ENCODE measurements at places on chromosomes 3 and 15.
A peak's percentile ranks its signal among the peaks of the same experiment; 100 is the strongest.

DNA sequence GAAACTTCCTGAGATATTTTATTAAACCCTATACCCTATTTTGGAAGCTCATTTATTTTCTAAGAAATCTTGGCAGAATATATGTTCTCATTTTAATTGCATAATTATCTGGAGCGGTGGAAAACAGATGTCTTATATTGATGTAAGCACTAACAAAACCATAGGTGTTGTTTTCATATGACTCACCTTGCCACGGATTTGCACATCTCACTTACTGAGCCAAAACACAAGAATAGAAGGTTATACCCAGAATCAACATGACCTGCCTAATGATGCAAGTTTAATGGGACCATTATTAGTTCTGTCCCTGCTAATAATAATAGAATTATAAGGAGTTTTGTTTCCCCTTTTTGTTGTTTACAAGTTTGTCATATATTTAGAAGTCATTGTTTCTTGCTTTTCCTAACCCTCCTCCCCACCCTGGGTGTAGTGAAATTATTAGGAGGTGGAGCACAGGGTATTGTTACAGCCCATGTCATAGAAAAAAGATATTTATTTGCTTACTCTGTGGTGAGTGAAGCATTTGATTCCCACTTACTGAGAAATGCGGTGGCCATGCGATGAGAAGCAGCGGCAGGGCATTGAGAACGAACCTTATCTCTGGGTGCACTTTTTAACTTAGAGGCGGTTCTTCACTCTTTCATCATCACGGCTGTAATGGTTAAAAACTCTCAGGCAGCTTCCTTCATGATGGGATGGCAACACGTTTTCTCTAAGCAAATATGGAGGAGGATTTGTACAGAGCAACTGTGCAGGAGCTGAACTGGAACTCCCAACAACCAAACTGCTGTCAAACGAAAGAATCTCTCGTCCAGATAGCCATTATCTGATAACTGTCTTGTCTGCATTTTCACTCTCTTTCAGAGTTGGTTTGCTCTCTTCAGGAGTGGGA is 521 bp downstream of the IL5RA start:
- peak; percentile 59 for DNase-seq

DNA sequence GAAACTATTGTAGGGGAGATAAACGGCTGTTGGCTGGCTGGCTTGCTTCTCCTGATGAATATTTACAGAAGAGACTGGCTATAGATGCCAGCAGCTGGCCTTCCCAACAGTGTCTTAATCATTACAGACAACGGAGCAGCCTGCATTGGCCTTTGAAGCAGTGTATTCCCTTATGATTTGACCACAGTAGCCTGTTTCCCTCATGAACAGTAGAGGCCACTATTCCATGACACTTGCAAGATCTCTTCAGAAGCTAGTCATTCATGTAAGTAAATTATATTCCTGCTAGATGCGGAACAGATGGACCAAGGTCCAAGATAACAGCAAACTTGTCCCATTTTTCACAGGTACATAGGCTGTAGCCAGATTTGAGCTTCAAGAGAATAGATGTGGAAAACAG is 47.3 kb downstream of the TMCO5A start:
- DNase-seq, result no peak

DNA sequence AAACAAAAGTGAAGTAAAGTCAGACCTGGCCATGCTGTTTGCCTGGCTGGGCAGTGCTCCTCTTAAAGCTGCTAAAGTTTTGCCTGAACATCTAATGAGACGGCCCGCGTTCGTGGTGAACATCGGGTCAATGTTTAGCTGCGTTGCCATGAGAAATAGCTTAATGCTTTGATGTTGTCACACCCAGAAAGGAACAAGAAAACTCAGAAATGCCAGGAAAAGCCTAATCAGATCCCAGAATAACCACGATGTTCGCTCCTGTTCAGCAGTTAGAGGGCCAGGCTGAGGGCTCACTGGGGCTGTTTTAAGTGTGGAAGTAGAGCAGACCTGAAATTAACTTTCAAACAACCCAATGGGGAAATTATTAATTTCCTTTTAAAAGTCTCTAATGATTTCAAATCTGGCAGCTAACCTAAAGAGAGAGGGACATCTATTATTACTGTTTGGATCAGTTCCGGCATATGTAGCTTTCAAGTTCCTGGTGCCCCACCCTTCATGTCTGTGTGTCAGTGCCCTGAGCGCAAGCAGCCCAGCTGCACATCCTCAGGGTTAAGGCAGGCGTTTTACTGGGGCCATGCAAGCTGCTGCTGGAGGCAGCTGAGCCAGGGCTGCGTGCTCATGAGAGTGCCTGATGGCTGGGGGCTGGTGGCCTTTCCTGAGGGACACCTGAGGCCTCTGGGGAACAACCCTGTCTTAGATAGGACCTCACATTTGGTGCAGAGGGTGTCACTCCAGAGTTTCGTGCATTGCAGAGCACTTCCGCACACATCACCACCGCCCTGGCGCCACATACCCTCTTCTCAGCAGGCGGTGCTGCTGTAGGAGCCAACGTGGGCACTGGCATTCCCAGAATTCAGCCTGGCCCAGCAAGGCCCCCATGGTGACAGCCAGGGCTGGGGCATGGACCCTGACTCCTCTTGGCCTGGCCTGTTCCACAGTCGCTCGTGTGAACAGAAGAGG is 76.6 kb downstream of the LRRK1 start:
- DNase-seq, result no peak

DNA sequence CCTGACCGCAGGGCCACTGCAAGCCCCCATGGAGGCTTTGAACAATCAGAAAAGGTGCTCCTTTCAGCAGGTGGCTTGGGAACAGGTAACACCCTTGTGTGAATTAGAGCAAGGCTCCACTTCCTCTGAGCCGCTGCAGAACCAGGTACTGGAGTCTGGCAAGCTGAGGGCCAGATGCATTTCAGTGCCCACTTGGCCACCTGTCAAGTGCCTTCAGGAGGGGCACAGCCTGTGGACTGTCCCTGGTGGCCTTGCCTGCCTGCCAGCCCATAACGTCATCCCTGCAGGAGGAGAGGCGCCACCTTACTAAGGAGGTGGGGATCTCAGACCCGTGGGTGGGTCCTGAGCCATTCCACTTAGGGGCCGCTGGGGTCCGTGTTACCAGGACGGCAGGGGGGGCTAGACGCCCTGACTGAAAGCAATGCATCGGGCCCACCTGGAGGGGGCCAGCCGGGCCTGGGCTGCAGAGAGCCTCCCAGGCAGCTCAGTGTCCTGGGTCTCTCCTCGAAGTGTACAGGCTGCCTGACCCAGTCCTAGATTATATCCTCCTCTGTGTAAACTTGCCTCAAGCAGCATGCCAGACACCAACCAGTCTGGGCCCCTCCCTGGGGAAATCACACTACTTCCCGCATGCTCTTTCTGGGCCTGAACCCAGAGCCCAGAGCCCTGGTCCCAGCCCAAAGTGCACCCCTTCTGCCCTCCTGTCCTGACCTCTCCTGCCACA is 16.1 kb downstream of the SPTBN5 start:
- DNase-seq, result no peak

DNA sequence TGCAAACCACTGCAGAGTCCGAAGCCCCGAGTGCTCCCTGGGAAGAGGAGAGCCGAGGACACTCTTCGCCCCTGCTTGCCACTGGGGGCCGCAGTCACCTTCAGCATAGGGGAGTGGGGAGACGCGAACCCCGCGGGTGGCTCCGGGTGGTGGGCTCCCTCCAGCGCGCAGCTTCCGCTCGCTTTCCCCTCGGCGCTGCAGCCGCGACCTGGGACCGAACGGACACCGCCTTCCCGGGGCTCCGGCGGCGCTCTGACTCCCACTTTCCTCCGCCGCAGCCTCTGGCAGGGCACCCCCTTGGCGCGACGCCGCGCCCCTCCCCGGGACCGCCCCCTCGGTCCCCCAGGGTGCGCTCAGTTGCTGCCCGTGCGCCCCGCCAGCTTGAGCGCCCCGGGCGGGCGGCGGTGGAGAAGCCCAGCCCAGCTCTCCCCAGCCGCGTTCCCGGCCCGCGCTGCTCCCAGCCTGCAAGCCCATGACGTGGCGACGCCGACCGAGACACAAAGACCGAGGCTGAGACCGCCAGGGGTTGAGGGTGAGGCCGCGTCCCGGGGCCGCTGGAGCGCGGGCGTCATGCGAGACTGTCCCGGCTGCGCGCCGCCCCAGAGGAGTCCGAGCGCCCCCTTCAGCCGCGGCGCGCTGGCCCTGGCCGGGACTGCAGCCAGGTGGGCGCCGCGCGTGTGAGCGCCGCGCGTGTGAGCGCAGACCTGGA is at the start of gene MINAR1:
Gene MINAR1 (plus strand): TSS at position 701 of the 709 bp plus-strand sequence. CDS start 23,812 bp downstream, outside the sequence.
- DNase-seq, result no peak

DNA sequence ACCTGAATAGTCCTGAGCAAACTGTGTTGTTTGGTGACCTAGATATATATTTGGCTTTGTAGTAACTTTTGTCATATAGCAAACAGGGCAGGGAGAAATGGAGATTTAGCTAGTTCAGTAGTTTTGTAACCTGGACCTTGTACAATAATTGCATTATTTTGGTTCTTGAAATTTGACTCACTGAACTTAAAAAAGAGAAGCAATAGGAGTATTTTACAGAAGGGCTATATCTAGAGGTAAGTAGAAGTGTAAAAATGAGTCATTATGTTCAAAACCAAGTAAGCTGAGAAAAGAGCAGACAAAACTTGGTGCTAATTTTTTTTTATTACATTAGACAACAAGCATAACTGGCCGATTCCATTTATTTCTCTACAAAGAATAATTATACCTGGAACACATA is 505.4 kb downstream of the ZIC1 start:
- DNase-seq, result no peak

DNA sequence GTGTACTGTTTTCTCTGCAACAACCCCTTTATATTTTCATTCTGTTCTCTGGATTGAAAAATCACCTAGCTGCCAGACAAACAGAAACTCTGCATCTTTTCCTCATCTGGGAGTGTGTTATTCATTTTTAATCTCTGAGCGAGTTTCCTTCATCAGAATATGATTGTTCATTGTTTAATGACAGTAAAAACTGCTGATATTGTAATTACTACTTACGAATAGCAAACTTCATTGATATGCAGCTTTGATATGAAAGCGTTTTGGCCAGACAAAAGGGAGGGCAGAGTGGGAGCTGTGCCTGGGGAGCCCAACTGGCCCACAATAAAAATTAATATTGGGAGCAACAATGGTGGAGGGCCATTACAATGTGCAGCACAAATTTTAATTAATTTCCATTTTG is 132.7 kb upstream of the SKOR1 start:
- DNase-seq, result no peak

Data from T-helper 2 cell (primary cell).